ENCODE measurements at places on chromosomes 5 and 9. TPM values are rescaled to one million over a fixed set of nuclear protein-coding genes. Genes with fewer than 3 reads are reported as not detected.
A peak's percentile ranks its signal among the peaks of the same experiment; 100 is the strongest.

- DNase-seq = no peak
Measured at GRCh38 chr9:78606001-78606379, 309.1 kb downstream of the PSAT1 start.

The MRPL22 gene
- 44.0 TPM for total RNA-seq

GRCh38 chr9:136122425-136123383, 4.0 kb upstream of the TMEM250 start:
- peak; percentile 85 for DNase-seq

DNA sequence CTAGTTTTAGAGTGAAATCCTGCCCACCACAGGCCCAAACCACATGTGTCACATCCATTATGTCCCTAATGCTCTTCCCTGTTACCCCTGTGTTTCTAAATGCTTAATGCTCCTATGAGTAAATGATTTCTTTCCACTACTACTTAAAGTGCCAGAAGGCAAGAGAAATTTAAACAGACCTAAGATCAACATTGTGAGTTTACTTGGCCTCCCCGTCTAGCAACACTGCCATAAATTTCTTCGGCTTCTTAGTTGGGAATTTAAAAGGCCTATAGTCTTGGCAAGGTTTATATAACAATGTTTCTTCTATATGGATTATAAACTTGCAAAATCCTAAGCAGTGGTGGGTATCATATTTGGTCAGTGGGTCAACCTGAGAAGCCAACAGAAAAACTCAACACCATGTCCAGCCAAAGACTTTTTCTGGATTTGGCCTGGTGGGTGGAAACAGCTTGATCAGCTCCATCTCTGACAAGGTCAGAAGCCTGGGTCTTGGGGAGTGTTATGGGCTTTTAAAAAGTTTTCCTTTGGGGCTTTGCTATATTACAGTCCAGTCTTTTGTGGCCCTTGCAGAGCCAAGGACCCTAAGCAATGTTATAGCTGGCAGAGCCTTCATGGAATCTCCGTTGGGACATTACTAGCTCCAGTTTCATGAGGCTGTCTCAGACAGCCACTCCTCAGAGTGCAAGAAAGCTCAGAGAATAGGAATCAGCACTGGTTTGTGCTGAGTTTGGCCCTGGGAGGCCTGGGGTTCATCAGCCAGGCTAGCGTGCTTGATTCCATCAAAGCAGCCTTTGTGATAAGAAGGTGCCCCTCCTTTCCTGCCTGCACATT, 119.8 kb downstream of the PRDM6 start:
- no peak for DNase-seq

The FABP6 gene
- total RNA-seq = not detected

The ARHGEF39 gene
- 0.69 TPM for total RNA-seq

All from ovary (tissue), 10 donors.